AG04450 (cell line): ENCODE measurements at places on chromosomes 1 and 21.

DNA sequence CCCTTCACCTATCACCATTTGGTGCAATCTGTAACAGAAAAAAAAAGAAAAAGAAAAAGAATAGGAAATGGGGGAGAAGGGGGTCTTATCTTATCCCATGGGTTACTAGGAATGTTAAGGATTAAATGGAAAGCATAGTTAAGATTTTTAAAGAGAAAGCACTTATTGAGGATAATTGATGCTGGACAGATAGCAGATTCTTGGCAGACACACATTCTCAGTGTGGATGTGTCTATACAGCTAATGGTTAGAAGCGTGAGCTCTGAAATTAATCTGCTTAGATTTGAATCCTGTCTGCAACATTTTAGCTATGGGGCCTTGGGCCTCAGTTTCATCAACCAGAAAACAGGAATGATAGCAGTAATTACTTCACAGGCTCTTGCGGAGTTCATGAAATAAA lies 67.1 kb downstream of the SSBP3 start:
- no peak for DNase-seq

GRCh38 chr1:58441699-58442098 lies 104.8 kb downstream of the OMA1 start:
- DNase-seq = no peak

DNA sequence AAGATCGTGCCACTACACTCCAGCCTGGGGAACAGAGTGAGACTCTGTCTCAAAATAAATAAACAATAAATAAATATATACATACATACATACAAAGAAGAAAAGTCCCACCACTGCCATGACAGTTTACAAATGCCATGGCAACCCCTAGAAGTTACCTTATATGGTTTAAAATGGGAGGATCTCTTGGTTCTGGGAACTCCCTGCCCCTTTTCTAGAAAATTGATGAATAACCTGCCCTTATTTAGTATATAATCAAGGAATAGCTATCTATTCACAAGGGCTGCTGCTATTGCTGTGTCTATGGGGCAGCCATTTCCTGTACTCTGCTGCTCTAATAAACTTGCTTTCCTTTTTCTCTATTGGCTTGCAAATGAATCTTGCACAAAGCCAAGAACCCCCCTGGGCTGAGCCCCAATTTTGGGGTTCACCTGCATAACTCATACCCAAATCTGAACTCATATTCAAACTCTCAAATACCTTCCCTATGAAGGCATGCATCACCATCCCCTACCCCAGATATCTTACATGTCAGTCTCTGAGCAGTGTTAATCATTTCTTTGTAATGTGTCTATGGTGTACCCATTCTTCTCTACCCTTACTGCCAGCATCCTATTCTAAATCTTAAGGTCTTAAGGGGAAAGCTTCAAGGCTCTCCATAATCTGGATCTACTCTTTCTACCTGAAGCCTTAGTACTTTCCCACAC lies 9.0 kb downstream of the GON4L start:
- DNase-seq = no peak

- DNase-seq = no peak
Observed at GRCh38 chr1:41983451-41983850, 64.7 kb upstream of the HIVEP3 start.

DNA sequence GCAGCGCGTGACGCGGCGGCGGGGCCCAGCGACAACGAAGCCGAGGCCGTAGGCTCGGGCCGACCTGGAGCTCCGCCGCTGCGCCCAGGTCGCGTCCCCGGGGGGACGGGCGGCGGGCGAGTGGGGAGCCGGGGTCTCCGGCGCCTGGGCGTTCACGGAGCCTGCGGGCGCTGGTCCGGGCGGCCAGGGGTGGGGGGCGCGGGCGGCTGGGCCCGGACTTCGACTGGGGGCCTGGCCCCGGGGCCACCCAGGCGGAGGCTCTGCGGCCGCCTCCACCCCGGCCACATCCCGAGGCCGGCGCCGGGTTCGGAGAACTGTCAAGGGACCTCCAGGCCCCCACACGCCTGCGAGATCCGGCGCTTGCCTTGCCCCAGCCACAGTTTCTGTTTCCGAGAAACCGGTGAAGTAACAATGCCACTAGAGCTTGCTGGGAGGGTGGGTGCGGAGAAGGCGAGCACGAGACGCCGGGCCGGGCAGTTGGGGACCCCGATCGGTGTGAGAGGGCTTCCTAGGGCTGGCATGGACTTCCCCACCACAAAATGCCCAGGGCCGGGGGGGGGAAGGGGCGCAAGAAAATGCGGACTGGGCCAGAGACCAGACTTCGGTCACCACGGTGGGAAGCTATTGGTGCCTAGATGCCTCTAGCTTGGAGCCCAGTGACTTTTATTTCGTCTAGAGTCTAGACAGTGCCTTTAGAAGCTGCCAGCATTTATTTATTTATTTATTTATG lies 501 bp downstream of the FBXO6 start:
- no peak for DNase-seq

- no peak for DNase-seq
Observed at GRCh38 chr1:210302501-210302900, 26.2 kb upstream of the HHAT start.

DNA sequence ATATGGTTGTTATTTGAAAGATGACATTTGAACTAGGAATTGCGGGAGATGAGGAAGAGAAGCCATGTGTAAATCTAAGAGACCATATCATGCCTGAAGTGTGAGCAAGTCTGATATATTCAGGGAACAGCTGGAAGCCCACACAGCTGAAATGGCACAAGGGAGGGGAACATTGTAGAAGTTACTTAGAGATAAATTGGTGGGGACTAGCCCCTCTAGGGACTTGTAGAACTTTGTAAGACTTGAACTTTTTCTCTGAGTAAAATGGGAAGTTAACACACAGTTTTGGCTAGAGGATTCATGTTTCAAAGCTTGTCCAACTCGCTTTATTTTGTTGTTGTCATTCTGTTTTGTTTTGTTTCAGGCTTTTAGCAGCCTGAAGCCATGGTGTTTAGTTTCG lies 216.4 kb downstream of the FMN2 start:
- DNase-seq = no peak

- DNase-seq = no peak
Observed at GRCh38 chr21:33286600-33287456, 20.7 kb downstream of the IL10RB start.

GRCh38 chr1:59549903-59550302 lies 253.0 kb downstream of the FGGY start:
- peak; percentile 26 for DNase-seq

- DNase-seq = no peak
Observed at GRCh38 chr1:168455764-168456163, 88.0 kb downstream of the XCL2 start.

DNA sequence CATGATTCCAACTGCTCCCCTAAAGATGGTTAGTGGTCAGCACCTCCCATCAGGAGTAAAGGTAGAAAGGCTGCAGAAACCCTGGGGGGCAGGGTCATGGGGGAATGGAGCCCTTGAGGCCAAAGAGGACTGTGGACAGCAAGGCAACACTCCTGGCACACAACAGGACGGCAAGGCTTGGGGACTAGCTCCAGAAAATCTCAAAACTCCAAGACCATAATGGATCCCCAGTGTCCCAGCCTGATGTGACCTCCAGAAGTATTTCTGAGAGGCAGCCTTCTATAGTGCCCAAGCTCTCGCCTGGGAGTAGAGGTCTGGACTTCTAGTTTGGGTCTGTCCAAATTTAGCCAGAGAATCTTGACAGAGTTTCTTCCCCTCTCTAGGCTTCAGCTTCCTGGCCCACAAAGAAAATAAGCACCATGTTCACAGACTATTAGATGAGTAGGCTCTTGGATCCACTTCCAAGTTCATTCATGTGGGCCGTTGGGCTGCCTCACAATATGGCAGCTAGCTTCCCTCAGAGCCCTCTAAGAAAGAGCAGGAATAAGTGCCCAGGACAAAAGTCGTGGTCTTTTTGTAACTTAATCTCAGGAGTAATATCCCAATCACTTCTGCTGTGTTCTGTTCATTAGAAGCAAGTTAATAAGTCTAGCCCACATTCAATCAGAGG lies 6.9 kb downstream of the CD2 start:
- DNase-seq = no peak

- DNase-seq = no peak
Observed at GRCh38 chr1:89780721-89781120, 40.1 kb upstream of the LRRC8D start.

GRCh38 chr1:181486098-181486420 lies 2.7 kb downstream of the CACNA1E start:
- no peak for DNase-seq

DNA sequence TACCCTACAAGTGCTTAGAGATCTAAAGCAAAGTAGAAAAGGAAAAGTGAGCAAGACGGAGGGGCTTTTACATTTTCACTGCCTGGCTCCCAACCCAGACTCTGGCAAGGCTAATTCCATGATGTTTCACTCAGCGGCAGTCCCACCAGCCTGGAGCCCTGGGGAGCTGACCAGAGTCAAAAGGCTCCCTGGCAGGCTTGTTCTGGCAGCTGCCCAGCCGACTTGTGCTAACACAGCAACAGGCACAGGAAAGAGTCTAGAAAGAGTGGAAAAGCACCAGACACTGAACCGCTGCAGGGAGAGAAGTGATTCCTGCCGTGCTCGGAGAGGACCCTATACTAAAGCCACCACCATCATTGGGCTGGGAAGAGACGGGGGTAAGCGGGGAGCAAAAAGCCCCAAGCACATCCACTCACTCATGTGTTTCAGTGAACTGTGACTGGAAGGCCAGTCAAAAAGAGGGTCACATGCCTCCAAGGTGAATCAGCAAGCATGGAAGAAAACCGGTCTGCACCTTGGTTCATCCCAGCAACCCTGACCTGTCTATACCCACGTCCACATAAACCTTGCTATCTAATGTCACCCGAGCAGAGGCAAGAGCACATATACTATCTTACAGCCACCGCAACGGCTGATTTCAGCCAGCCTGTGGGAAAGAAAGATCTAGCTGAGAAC lies 8.0 kb downstream of the SMIM12 start:
- no peak for DNase-seq

- no peak for DNase-seq
Observed at GRCh38 chr1:97654876-97655585, 265.8 kb downstream of the DPYD start.
